ENCODE measurements at places on chromosomes 12 and 14. TPM values are rescaled to one million over a fixed set of nuclear protein-coding genes. Genes with fewer than 3 reads are reported as not detected.
A peak's percentile ranks its signal among the peaks of the same experiment; 100 is the strongest.

Gene ANO6
- total RNA-seq, result 43.7 TPM

- peaks cover 10% of the 10 kb centered on the region for H3K36me3 ChIP-seq
- peaks cover 41% of the 10 kb centered on the region for H3K4me1 ChIP-seq
- peak; percentile 47 for DNase-seq
Observed at GRCh38 chr12:47742253-47742825, 16.3 kb downstream of the RAPGEF3 start.

- peaks cover 6% of the 10 kb centered on the region for H3K36me3 ChIP-seq
- H3K27ac ChIP-seq, result no peak overlapping the region
- H3K27me3 ChIP-seq, result no peaks in the 10 kb centered on the region
- H3K4me1 ChIP-seq, result peaks cover 11% of the 10 kb centered on the region
Observed at GRCh38 chr12:132713123-132713522, 2.5 kb downstream of the PGAM5 start.

DNA sequence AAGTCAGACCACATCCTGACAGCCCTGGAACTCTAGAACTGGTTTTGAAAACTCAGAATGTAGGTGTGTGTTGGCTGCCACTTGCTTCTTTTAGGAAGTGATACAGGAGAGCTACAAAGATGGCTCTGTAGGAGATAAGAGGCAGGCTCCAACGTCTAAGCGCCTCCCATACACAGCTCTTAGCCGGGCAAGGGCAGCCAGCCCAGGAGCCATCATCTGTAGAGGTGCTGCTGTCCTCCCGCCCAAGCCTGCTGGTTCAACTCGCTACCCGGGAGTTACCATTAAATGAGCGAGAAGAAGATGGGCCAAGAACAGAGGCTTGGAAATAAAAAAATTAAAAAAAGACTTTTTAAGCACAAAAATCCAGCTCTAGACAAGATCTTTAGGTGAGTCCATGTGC, 61.2 kb upstream of the DIO3 start:
- no peaks in the 10 kb centered on the region for H3K36me3 ChIP-seq
- no peak for DNase-seq
- H3K4me3 ChIP-seq, result no peak overlapping the region

- no peak overlapping the region for H3K4me3 ChIP-seq
- no peaks in the 10 kb centered on the region for H3K36me3 ChIP-seq
- peaks cover 29% of the 10 kb centered on the region for H3K4me1 ChIP-seq
- H3K27me3 ChIP-seq, result no peaks in the 10 kb centered on the region
- H3K27ac ChIP-seq, result peak overlapping the region; percentile 90
Observed at GRCh38 chr14:61421212-61421923, 100.0 kb downstream of the PRKCH start.

- no peak for DNase-seq
- no peak overlapping the region for H3K27ac ChIP-seq
- no peaks in the 10 kb centered on the region for H3K27me3 ChIP-seq
- no peak overlapping the region for H3K4me3 ChIP-seq
Observed at GRCh38 chr14:31884776-31885379, 192.2 kb upstream of the ARHGAP5 start.

Gene PZP
- not detected for total RNA-seq

- H3K36me3 ChIP-seq, result no peaks in the 10 kb centered on the region
- no peak overlapping the region for H3K4me3 ChIP-seq
- H3K27ac ChIP-seq, result no peak overlapping the region
- DNase-seq, result no peak
- H3K4me1 ChIP-seq, result no peaks in the 10 kb centered on the region
Observed at GRCh38 chr12:126704609-126705008, 1562.4 kb upstream of the TMEM132C start.

Gene ANKS1B
- total RNA-seq, result 81.9 TPM

Gene GPR84
- not detected for total RNA-seq

DNA sequence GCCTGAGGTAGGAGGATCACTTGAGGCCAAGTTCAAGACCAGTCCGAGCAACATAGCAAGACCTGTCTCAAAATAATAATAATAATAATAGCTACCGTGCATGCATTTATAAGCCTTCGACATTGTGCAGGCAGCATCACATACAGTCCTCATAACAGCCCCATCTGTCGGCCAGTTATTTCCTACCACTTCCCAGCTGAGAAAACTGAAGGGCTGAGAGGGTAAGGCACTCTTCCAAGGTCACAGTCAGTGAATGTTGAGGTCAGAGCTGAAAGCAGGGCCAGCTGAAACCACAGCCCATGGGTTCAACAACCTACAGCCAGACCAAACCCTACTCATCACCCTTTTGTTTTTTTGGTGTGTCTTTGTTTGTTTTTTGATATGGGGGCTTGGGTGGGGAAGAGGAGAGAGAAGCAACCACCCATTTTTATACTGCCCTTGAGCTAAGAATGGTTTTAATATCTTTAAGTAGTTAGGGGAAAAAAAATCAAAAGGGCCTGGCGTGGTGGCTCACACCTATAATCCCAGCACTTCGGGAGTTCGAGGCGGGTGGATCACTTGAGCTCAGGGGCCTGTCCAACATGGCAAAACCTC, 16.8 kb upstream of the ITPK1 start:
- no peak for DNase-seq
- no peaks in the 10 kb centered on the region for H3K4me1 ChIP-seq

GRCh38 chr12:55726971-55727370, 1.8 kb downstream of the CD63 start:
- peak overlapping the region; percentile 90 for H3K4me3 ChIP-seq
- no peak for DNase-seq
- no peaks in the 10 kb centered on the region for H3K27me3 ChIP-seq
- H3K36me3 ChIP-seq, result peaks cover 27% of the 10 kb centered on the region
- peak overlapping the region; percentile 89 for H3K27ac ChIP-seq
- H3K4me1 ChIP-seq, result peaks cover 43% of the 10 kb centered on the region

DNA sequence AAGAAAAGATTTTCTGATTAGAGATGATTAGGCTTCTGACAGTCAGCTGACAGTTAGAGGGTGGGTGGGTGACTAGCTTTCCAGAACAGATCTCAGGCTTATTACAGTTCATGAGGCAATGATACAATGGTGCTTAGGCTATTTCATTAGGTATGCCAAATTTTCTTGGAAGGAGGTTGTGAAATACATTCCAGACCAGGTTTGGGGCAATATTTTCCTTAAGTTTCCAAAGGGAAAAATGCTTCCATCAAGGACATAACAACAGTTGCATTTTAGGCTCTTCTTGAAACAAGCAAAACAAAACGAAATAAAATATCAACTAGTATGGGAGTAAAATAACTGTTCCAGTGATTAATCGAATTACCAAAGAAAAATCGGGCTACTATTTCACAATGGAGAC, 59.3 kb upstream of the CNTN1 start:
- no peaks in the 10 kb centered on the region for H3K27me3 ChIP-seq
- DNase-seq, result no peak
- H3K4me3 ChIP-seq, result no peak overlapping the region
- no peak overlapping the region for H3K27ac ChIP-seq

- H3K36me3 ChIP-seq, result no peaks in the 10 kb centered on the region
- no peak for DNase-seq
- peaks cover 57% of the 10 kb centered on the region for H3K4me1 ChIP-seq
- peak overlapping the region; percentile 48 for H3K4me3 ChIP-seq
- H3K27me3 ChIP-seq, result no peaks in the 10 kb centered on the region
Observed at GRCh38 chr12:56522411-56523193, 982 bp downstream of the RBMS2 start.

- H3K4me3 ChIP-seq, result no peak overlapping the region
- H3K4me1 ChIP-seq, result no peaks in the 10 kb centered on the region
- H3K36me3 ChIP-seq, result no peaks in the 10 kb centered on the region
- no peak for DNase-seq
- no peaks in the 10 kb centered on the region for H3K27me3 ChIP-seq
Observed at GRCh38 chr12:132477017-132477702, 12.8 kb upstream of the FBRSL1 start.

DNA sequence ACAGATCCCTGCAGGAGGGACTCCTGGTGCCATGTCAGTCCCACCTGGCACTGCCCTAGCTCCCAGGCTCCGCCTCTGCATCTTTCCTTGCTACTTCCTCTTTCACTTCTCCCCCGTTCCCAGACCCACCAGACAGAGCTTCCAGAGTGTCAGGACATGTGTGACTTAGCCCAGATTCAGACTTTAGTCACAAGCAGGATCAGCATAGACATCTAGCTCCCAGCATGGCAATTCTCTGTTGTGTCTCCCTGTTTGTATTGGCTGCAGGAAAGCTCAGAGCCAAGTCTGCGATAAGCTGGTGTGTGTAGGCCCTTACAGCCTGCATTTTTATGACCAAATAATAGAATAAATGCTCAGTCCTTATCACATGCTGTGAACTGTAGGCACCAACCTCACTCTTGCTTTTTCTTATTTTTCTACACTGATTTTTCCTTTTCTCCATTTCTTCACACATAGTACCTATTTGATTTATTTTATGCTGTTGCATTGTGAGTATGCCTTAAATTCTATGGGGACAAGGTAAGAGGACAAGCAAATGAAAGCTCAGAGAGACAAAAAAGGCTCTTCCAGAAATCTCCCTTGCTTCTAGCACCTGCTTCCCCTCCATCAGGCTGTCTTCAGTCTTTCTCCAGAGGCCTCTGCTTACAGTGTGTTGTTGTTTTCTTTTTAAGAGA, 5.9 kb downstream of the DHRS2 start:
- no peak for DNase-seq
- no peaks in the 10 kb centered on the region for H3K4me1 ChIP-seq
- no peak overlapping the region for H3K27ac ChIP-seq
- H3K27me3 ChIP-seq, result no peaks in the 10 kb centered on the region
- no peak overlapping the region for H3K4me3 ChIP-seq
- no peaks in the 10 kb centered on the region for H3K36me3 ChIP-seq

- peaks cover 15% of the 10 kb centered on the region for H3K36me3 ChIP-seq
- no peak overlapping the region for H3K27ac ChIP-seq
- peaks cover 10% of the 10 kb centered on the region for H3K4me1 ChIP-seq
- no peaks in the 10 kb centered on the region for H3K27me3 ChIP-seq
- H3K4me3 ChIP-seq, result no peak overlapping the region
Observed at GRCh38 chr12:132105467-132105866, 38.7 kb downstream of the DDX51 start.

- no peaks in the 10 kb centered on the region for H3K36me3 ChIP-seq
- H3K27ac ChIP-seq, result no peak overlapping the region
- H3K4me1 ChIP-seq, result no peaks in the 10 kb centered on the region
- no peaks in the 10 kb centered on the region for H3K27me3 ChIP-seq
Observed at GRCh38 chr12:24201258-24201970, 251.9 kb upstream of the SOX5 start.

DNA sequence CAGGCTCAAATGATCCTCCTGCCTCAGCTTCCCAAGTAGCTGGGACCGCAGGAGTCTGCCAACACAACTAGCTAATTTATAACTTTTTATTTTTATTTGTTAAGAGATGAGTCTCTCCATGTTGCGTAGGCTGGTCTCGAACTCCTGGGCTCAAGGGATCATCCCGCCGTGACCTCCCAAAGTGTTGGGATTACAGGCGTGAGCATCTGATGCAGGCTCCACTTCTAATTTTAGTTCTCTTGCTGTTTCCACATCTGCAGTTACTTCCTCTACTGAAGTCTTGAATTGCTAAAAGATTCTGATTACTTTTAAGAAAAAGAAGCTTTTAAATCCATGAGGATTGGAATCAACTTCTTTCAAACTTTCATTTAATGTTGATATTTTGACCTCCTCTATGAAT, 13.4 kb upstream of the SNX6 start:
- no peak for DNase-seq
- H3K27ac ChIP-seq, result no peak overlapping the region
- no peaks in the 10 kb centered on the region for H3K4me1 ChIP-seq
- no peaks in the 10 kb centered on the region for H3K36me3 ChIP-seq
- H3K4me3 ChIP-seq, result no peak overlapping the region

Gene SYNJ2BP
- 39.4 TPM for total RNA-seq

GRCh38 chr12:55983232-55983842, 9.5 kb downstream of the RAB5B start:
- peaks cover 40% of the 10 kb centered on the region for H3K36me3 ChIP-seq
- DNase-seq, result no peak
- no peak overlapping the region for H3K4me3 ChIP-seq
- H3K27ac ChIP-seq, result no peak overlapping the region
- no peaks in the 10 kb centered on the region for H3K27me3 ChIP-seq
- no peaks in the 10 kb centered on the region for H3K4me1 ChIP-seq

DNA sequence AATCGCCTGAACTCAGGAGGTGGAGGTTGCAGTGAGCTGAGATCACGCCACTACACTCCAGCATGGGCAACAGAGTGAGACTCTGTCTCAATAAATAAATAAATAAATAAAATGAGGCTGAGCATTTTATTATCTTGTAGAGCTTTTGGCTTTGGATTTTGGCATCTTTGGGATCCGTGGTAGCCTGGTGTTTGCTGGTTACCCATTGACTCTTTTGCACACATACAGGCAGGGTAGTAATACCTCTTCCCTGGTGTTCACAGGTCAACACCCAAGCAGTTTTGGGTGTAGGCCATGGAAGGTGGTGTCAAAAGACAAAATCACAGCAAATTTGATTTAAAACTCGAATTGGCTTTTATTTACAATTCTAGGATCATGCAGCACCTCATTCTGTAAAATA, 27.8 kb downstream of the ACACB start:
- H3K27me3 ChIP-seq, result no peaks in the 10 kb centered on the region
- H3K4me1 ChIP-seq, result peaks cover 5% of the 10 kb centered on the region
- no peak overlapping the region for H3K4me3 ChIP-seq
- DNase-seq, result no peak

- DNase-seq, result no peak
- no peaks in the 10 kb centered on the region for H3K4me1 ChIP-seq
- H3K4me3 ChIP-seq, result no peak overlapping the region
Observed at GRCh38 chr12:12938541-12938940, 13.4 kb downstream of the GPRC5D start.

Gene NRIP2
- 2.1 TPM for total RNA-seq

Gene RFLNA
- 4.5 TPM for total RNA-seq

DNA sequence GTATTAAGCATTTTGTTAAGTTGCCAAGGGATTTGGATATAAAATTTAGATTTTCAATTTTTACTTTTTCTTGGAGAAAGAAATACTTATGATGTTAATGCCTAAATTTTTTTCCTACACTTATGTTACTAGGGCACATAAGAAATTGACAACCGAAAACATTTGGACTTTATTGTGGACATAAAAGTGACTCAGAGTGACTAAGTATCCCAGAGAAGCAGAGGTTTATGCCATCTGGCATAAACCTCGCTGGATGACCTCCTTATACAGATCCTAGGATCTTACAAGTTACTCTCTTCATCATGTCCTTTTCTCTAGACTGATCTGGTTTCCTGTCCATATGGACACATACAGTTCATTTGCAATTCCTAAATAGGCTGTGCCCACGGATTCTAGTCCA, 89.8 kb downstream of the RERG start:
- H3K27ac ChIP-seq, result no peak overlapping the region
- no peaks in the 10 kb centered on the region for H3K27me3 ChIP-seq
- H3K4me1 ChIP-seq, result no peaks in the 10 kb centered on the region
- H3K36me3 ChIP-seq, result no peaks in the 10 kb centered on the region
- DNase-seq, result no peak

All from thyroid gland (tissue), 4 donors.